ENCODE measurements at places on chromosomes 5 and 9. TPM values are rescaled to one million over a fixed set of nuclear protein-coding genes. Genes with fewer than 3 reads are reported as not detected.

CDC14B gene
- 7.0 TPM for polyA plus RNA-seq

FAM200C gene
- 21.6 TPM for polyA plus RNA-seq

KIF4B gene
- polyA plus RNA-seq, result not detected

DOCK8 gene
- not detected for polyA plus RNA-seq

HMCN2 gene
- 0.18 TPM for polyA plus RNA-seq

SLC1A1 gene
- polyA plus RNA-seq, result 30.8 TPM

CYLC2 gene
- not detected for polyA plus RNA-seq

C7 gene
- polyA plus RNA-seq, result 0.78 TPM

PRDM9 gene
- polyA plus RNA-seq, result not detected

CDC20B gene
- polyA plus RNA-seq, result 0.28 TPM

HABP4 gene
- 14.7 TPM for polyA plus RNA-seq

TIMD4 gene
- not detected for polyA plus RNA-seq

IFNA2 gene
- polyA plus RNA-seq, result not detected

OR1L6 gene
- polyA plus RNA-seq, result not detected

SLC45A2 gene
- 1.2 TPM for polyA plus RNA-seq

SHISAL2B gene
- not detected for polyA plus RNA-seq

CPEB4 gene
- 37.9 TPM for polyA plus RNA-seq

HTR1A gene
- not detected for polyA plus RNA-seq

TNFSF8 gene
- polyA plus RNA-seq, result not detected
